ENCODE measurements at places on chromosomes 5 and 9.

GRCh38 chr5:160293901-160294561, 18.3 kb downstream of the CCNJL start:
- no peak overlapping the region for H3K27ac ChIP-seq
- H3K4me3 ChIP-seq, result no peak overlapping the region
- H3K36me3 ChIP-seq, result no peaks in the 10 kb centered on the region
- peaks cover 8% of the 10 kb centered on the region for H3K4me1 ChIP-seq

GRCh38 chr9:123542435-123543225, 186.6 kb downstream of the CRB2 start:
- H3K4me1 ChIP-seq, result no peaks in the 10 kb centered on the region
- peaks cover 10% of the 10 kb centered on the region for H3K27me3 ChIP-seq
- no peaks in the 10 kb centered on the region for H3K36me3 ChIP-seq
- no peak overlapping the region for H3K4me3 ChIP-seq
- H3K27ac ChIP-seq, result no peak overlapping the region
- DNase-seq, result no peak

DNA sequence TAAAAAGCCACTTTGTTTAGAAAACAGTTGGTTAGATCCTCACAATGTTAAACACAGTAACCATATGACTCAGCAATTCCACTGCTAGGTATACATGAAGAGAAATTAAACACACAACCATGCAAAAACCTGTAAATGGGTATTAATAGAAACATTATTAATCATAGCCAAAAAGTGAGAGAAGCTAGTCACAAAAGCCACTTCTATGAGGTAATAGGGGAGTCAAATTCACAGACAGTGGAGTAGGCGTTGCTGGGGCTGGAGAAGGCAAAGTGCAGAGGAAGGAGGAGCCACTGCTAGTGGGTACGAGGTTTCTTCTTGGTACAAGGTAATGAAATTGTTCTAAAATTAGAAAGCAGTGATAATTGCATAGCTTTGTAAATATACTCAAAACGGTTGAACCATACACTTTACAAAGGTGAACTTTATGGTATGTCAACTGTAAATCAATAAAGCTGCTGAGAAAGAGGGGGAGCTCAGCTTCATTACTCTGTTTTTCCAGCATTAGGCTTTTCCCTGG, 364.4 kb downstream of the GADD45G start:
- no peak overlapping the region for H3K27ac ChIP-seq
- H3K27me3 ChIP-seq, result no peaks in the 10 kb centered on the region
- H3K4me3 ChIP-seq, result no peak overlapping the region
- H3K36me3 ChIP-seq, result no peaks in the 10 kb centered on the region
- DNase-seq, result no peak

DNA sequence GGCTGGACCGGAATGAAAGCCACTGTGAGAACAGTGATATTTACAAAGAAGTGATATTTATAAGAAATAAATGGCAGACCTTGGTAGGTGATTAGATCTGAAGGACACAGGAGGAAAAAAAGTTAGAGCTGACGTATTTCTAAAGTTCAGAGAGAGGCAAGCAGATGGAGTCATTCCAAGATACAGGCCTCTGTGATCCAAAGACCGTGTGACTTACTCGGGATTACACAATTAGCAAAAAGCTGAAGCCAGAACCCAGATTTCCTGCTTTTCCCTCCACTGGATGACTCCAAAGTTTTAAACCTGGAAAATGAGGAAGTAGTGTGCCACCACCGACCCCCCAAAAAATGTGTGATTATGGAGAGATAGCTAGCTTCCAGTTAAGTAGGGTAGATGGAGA, 3.1 kb upstream of the DOCK8 start:
- no peak for DNase-seq
- no peak overlapping the region for H3K27ac ChIP-seq
- H3K27me3 ChIP-seq, result peaks cover 18% of the 10 kb centered on the region
- H3K4me3 ChIP-seq, result no peak overlapping the region
- H3K4me1 ChIP-seq, result peaks cover 5% of the 10 kb centered on the region

GRCh38 chr5:89106480-89106879, 223.5 kb upstream of the MEF2C start:
- no peaks in the 10 kb centered on the region for H3K36me3 ChIP-seq
- H3K4me1 ChIP-seq, result no peaks in the 10 kb centered on the region
- no peak overlapping the region for H3K4me3 ChIP-seq
- no peak overlapping the region for H3K27ac ChIP-seq

DNA sequence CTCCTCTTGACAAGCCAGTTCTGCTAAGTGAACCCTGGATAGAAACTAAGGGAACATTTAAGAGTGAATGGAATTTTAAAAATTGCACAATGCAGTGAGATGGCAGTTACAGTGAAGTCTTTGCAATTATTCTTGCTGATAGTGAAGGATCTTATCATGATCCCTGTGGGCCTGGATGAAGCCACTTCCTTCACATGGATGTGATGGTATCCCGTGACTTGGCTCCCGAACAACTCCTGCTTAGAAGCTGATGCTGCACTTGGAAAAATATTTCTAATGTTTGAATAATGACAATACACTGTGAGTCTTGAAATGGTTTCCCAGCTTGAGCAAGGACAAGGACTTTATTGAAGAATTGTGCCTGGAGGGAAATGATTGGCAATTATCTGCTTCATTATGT, 49.2 kb upstream of the NTRK2 start:
- peak overlapping the region; percentile 1 for H3K27ac ChIP-seq
- peaks cover 28% of the 10 kb centered on the region for H3K4me1 ChIP-seq
- H3K27me3 ChIP-seq, result no peaks in the 10 kb centered on the region
- no peak for DNase-seq
- no peak overlapping the region for H3K4me3 ChIP-seq

DNA sequence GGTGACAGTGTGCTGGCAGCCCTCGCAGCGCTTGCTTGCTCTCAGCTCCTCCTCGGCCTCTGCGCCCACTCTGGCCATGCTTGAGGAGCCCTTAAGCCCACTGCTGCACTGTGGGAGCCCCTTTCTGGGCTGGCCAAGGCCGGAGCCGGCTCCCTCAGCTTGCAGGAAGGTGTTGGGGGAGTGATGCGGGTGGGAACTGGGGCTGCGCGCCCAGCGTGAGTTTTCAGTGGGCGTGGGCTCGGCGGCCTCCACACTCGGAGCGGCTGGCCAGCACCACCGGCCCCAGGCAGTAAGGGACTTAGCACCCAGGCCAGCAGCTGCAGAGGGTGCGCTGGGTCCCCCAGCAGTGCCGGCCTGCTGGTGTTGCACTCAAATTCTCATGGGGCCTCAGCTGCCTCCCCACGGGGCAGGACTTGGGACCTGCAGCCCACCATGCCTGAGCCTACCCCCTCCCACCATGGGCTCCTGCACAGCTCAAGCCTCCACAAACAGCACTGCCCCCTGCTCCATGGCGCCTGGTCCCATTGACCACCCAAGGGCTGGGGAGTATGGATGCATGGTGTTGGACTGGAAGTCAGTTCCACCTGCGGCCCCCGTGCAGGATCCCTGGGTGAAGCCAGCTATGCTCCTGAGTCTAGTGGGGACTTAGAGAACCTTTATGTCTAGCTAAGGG, 223.1 kb upstream of the PTPRD start:
- H3K27ac ChIP-seq, result no peak overlapping the region
- H3K27me3 ChIP-seq, result peaks cover 2% of the 10 kb centered on the region
- no peak overlapping the region for H3K4me3 ChIP-seq
- no peak for DNase-seq
- peaks cover 6% of the 10 kb centered on the region for H3K4me1 ChIP-seq

DNA sequence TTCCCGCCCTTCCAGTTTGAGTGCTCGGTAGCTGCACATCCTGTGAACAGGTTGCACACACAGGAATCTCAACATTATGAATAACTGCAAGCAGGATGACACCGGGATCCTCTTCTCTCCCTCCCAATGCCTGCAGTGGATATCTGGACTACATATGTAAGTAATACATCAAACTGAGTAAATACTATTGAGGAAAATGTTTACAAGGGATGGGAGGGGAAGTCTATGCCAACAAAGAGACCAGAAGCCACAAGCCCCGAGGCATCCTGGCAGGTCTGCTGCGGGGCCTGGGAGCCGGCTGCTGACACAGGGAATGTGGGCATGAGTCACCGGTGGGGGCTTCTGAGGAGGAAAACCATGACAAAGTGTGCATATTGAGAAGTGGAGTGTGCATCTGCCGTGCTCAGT, 8.6 kb upstream of the ANKRD33B start:
- DNase-seq, result peak; percentile 50
- no peaks in the 10 kb centered on the region for H3K36me3 ChIP-seq
- H3K4me3 ChIP-seq, result no peak overlapping the region
- peaks cover 3% of the 10 kb centered on the region for H3K27me3 ChIP-seq

- no peak overlapping the region for H3K4me3 ChIP-seq
- no peak for DNase-seq
- H3K4me1 ChIP-seq, result peaks cover 7% of the 10 kb centered on the region
- H3K36me3 ChIP-seq, result no peaks in the 10 kb centered on the region
These were observed 13.0 kb upstream of the CYFIP2 start for GRCh38 chr5:157252711-157253465.

- H3K27me3 ChIP-seq, result no peaks in the 10 kb centered on the region
- H3K27ac ChIP-seq, result peak overlapping the region; percentile 92
- DNase-seq, result no peak
- peaks cover 12% of the 10 kb centered on the region for H3K4me1 ChIP-seq
- no peak overlapping the region for H3K4me3 ChIP-seq
These were observed 18.1 kb upstream of the SCAI start for GRCh38 chr9:125161284-125161918.

- H3K4me1 ChIP-seq, result peaks cover 13% of the 10 kb centered on the region
- no peaks in the 10 kb centered on the region for H3K27me3 ChIP-seq
- no peak overlapping the region for H3K4me3 ChIP-seq
- H3K36me3 ChIP-seq, result no peaks in the 10 kb centered on the region
These were observed 431.6 kb upstream of the C9orf72 start for GRCh38 chr9:28004900-28005299.

DNA sequence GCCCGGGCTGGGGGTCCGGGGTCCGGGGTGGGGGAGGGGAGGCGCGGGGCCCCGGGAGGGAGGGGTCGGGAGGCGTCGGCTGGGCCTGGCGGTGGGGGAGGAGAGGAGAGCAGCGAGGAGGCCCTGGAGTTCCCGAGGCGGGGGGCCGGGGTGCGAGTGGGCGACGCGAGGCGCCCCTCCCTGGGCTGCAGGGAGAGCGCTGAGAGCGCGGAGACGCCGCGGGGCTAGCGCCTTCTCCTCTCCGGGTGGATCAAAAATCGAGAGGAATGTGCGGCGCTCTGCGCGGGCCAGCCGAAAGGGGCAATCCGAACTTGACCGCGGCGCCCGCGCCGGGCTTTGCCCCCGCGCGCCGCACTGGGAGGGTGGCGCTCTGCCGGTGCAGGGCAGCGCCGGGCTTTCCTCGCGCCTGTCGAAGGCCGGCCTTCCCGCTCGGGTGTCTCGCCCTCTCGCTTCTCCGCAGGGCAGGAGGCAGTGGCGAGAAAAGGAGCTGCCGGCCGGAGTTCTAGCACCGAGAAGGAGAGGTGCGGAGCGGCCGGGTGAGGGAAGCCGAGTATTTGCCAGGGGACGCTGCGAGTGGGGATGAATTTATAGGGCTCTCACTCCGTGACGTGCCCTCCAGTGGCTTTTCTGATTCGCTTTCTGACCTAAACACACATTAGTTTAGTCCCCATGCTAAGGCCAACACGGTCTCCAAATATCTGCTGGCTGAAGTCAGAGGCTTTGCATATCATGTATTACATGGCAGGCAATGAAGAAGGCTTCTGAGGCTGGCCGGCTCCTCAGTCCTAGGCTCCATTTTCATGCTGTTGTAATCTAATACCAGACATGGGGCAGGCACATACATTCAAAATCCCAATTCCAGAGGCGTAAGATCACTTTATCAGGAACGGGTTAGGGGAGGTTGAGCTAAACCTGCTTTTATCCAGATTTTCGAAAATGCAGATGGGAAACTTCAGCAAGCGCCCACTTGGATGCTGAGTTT, 503 bp upstream of the GDNF start:
- no peaks in the 10 kb centered on the region for H3K36me3 ChIP-seq
- H3K4me1 ChIP-seq, result peaks cover 25% of the 10 kb centered on the region
- H3K4me3 ChIP-seq, result peak overlapping the region; percentile 65
- peaks cover 82% of the 10 kb centered on the region for H3K27me3 ChIP-seq

DNA sequence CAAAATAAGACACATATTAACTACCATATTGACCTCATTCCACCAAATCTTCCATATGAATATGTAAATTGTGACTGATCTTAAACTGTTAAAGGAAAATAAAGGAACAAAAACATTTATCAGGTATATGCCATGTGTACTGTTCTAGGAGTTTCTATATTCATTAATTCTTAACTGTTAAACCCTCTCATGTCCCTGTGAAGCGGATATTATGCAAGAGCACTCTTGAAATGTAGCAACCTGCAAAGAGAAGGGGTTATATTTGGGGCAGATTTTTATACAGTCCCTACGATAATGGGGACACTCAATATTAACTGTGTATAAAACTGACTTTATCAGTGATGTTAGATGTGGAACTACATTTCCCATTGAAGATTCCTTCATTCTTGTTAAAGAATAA, 184.9 kb upstream of the OR13F1 start:
- no peaks in the 10 kb centered on the region for H3K36me3 ChIP-seq
- H3K4me3 ChIP-seq, result no peak overlapping the region
- H3K27me3 ChIP-seq, result no peaks in the 10 kb centered on the region
- H3K27ac ChIP-seq, result no peak overlapping the region

GRCh38 chr5:16983022-16983639, 47.0 kb upstream of the MYO10 start:
- DNase-seq, result no peak
- no peak overlapping the region for H3K4me3 ChIP-seq
- H3K27ac ChIP-seq, result no peak overlapping the region
- no peaks in the 10 kb centered on the region for H3K4me1 ChIP-seq
- H3K27me3 ChIP-seq, result no peaks in the 10 kb centered on the region
- H3K36me3 ChIP-seq, result no peaks in the 10 kb centered on the region

GRCh38 chr9:127392976-127393375, 4.0 kb upstream of the SLC2A8 start:
- H3K4me1 ChIP-seq, result peaks cover 61% of the 10 kb centered on the region
- peaks cover 2% of the 10 kb centered on the region for H3K36me3 ChIP-seq
- H3K4me3 ChIP-seq, result no peak overlapping the region
- peak overlapping the region; percentile 61 for H3K27ac ChIP-seq
- H3K27me3 ChIP-seq, result no peaks in the 10 kb centered on the region

All from mesothelial cell of epicardium (in vitro differentiated cells).